ENCODE measurements at places on chromosomes 2 and 18.

DNA sequence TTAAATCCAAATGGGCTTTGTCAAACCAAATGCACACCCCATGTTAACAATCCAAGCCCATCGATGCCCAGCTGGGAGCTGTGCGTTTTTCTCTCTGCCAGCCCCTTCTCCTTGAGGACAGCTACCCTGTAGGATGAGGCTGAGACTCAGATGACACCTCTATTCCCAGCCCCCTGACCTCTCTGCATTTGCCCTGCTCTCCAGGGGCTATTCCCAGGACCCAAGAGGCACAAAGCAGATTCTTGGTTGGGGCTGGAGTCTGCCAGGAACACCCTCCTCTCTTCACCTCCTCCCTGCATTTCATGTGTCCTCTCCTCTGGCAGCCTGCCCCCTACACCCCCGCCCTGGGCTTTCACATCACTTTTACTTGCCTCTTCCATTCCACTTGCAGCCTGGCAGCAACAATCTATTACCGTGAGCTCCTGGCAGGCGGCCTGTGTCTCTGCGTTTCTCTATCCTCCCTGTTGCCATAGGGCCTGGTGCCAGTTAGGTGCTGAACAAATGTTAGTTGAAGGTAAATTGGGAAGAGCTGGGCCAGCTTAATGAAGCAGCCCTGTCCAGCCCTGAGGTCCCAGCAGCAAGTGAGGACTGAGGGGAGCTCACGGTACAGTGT lies 51.8 kb downstream of the ADD2 start:
- no peak for DNase-seq

DNA sequence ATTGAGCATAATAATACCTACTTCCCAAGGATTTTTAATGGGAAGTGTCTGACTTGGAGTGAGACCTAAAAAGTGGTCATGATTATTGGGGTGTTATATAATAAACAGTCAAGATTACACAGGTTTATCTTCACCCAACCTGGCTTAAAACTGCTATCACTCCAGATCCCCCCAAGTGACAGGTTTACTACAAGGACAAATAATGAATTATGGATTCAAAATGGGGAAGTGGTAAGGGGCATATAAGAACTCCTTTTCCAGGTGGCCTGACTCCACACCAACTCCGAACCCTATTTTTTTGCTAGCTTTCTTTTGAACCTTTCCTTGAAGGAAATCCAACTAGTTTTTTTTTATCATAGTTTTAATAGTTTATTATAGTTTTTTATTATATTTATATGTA lies 663.0 kb upstream of the FANCL start:
- DNase-seq = no peak

GRCh38 chr2:216015722-216016464 lies 2.5 kb upstream of the MREG start:
- no peak for DNase-seq

DNA sequence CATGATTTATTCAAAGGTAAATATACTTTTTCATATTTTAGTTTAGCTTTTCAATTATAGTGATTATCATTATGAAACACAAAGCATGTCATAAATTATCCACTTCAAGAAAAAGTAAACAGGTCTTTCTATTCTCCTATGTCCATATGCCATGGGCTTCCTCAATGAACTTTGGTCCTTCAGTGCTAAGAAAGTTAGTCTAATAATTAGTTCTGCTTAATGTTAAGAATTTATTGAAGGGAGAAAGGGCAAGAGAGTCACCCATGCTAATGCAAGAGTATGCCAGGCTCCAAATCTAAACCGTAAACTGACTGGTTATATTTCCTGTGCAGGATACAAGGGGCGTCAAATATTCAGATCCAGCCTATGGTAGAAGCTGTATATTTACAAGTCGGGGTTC lies 96.2 kb downstream of the GORASP2 start:
- no peak for DNase-seq

DNA sequence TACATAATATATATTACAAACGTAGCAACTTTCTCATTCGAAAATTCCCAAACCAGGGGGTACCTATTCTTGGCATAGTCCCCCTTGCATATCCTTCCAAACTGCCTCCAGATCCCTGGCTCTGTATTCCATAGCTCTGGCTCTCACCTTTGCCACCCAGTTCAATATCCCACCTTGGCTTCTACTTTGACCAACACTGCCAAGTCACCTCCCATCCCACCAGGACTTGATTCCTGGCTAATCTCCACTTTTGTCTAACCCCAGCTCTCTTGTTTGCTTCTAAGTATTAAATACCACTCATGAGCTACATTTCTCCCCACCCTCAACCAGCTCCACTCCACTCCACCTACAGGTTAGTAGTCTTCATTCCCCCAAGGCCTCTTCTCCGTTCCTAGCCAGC lies 103.2 kb upstream of the WDR75 start:
- no peak for DNase-seq

- DNase-seq = no peak
These were observed 419.9 kb downstream of the PIK3C3 start for GRCh38 chr18:42374961-42375360.

DNA sequence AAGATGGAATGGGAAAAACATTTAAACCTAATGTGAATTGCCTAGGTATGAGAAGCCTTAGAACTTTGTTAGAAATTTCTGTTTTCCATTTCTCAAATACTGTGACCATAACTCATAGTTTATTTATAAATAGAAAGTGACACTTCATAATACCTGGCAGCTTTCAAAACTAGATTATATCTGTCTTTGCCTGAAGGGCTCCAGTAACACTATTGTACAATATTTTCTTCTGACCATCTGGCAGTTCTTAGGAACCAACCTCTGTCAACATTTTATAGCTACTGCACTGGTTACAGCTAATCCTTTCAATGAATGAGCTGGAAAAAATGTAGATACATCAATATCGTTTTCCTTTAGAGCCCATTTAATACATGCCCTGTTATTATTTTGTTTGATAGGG lies 237.4 kb downstream of the CAMKMT start:
- no peak for DNase-seq

GRCh38 chr2:96501886-96502810 lies 3.0 kb downstream of the NEURL3 start:
- DNase-seq = no peak

GRCh38 chr2:113281910-113282746 lies 3.4 kb upstream of the PAX8 start:
- no peak for DNase-seq

GRCh38 chr18:2715990-2716389 lies 60.5 kb downstream of the SMCHD1 start:
- DNase-seq = no peak

DNA sequence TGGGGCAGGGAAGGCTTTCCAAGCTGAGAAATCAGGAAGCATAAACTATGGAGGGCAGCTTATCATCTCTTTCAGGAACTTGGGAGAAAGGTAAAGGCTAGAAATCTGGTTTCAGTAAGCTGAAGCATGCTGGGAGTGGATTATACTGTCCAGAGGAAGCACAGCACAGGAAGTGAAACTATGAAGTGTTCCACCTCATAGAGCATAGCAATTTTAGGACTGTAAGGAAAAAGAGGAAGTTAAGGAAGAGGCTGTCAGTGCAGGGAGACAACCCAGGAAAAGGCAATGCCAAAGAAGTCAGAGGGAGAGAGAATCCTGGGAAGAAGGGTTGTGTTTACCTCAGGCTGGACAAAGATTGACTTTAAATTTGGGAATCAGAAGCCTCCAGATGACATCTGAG lies 51.9 kb downstream of the EFEMP1 start:
- DNase-seq = no peak

- DNase-seq = no peak
These were observed 971 bp upstream of the FBXO41 start for GRCh38 chr2:73285159-73285739.
